Transverse colon (tissue), 4 donors: ENCODE measurements at places on chromosomes 2 and 18.

DNA sequence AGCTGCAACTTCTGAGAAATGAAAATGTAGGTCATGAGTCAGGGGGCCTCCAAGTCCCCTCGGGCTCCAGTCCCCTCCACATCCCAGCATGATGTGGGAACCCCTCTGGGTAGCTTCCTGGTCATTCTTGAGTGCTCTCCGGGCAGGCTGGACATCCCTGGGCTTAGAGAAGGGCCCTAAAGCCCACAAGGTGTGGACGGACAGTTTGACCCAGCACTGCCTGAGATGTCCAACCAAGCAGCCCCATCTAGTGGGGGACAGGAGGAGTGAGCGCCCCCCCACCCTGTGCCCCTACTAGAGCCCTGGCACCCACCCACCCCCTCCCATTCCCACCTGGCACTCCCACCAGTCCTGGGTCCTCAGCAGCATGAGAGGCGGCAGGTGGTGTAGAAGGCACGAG lies 46.0 kb downstream of the CYP27C1 start:
- DNase-seq, result peak; percentile 24

- DNase-seq, result no peak
Measured at GRCh38 chr18:55483266-55483871, 104.6 kb downstream of the TCF4 start.

GRCh38 chr18:45678850-45679249 lies 45.1 kb upstream of the SLC14A1 start:
- DNase-seq, result no peak

- no peak for DNase-seq
Measured at GRCh38 chr2:165635532-165635931, 158.5 kb downstream of the GALNT3 start.

- no peak for DNase-seq
Measured at GRCh38 chr2:157743051-157743450, 114.4 kb upstream of the ACVR1C start.

DNA sequence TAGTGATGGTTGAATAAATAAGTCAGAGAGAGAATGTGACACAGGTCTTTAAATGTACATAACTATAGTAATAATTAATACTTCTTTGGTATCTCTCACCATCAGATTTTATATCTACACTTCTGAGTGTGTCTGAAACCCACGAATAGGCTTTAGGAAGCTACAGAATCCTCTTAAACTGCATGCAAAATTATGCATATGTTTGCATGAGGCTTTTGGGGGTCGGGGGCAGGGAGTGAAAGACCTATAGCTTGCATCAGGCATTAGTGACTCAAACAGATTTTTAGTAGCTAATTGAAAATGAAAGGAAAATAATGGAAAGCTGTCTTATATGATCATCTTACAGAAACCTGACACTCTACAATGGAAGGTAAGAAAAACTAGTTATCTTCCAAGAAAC lies 14.9 kb downstream of the LRPPRC start:
- no peak for DNase-seq

DNA sequence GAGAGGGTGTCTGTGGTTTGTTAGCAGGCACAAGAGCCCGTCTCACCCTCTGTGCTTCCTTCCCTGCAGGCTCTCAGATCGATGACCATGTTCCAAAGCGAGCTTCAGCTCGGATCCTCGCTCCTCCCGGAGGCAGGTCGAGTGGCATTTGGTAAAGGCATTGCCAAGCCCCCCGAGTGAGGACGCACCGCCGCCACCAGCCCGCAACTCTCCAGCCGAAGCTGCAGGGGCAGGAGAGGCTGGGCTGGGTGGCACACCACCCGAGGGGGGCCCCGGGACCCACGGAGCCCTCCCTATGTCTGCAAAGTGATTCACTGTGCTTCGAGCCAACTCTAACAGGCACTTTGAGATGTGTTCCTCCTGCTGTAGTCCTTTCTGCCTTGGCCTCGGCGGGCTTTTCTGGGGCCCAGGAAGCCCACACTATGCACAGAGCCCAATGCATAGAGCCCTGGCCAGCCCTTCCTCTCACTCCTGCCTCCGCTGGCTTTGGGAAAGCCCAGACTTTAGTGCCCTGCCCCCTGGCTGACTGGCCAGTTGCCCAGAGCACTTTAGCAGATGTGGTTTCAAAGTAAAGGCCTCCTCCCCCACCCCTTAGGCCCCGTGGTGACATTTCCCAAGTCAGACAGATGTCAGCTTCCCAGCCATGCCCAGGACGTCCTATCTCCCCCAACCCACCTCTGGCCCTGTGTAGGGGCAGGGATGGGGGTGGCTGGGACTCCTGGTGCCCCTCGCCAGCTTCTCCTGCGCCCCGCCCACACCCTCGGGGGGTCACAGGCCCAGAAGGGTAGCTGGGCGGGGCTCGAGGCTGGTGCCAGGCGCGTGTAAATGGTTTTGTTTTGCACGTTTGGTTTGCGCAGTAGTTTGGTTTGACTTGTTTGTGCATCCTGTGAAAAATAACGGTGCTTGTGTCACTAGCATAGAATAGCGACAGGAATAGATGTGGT lies 23.3 kb upstream of the MAPRE3 start:
- peak; percentile 54 for DNase-seq
